NCI-H1694 (cell line): ENCODE measurements at places on chromosomes 3 and 15.

- DNase-seq, result peak; percentile 20
Measured at GRCh38 chr3:195182470-195182795, 88.5 kb downstream of the XXYLT1 start.

GRCh38 chr3:113953677-113954076 lies 5.9 kb downstream of the ZDHHC23 start:
- no peak for DNase-seq

- no peak for DNase-seq
Measured at GRCh38 chr3:149900322-149900721, 70.4 kb downstream of the PFN2 start.

GRCh38 chr3:62961874-62962556 lies 86.8 kb upstream of the CADPS start:
- no peak for DNase-seq

DNA sequence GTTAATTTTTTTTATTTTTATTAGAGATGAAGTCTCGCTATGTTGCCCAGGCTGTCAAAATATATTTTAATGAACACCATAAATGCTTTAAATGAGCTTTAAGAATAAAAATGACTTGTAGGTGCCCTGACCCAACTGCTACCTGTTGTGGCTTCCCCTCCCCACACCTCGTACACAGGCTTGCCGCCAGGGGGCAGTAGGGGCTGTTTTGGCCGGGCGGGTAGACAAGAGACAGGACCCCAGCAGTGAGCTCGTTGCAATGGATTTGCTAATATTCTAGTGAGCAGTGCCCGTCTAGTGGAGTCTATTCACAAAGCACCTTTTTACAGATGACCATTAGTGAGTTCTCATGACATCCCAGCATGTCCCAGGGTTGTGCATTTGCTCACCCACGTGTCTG lies 418.1 kb downstream of the OCA2 start:
- no peak for DNase-seq

GRCh38 chr15:62900071-62900802 lies 142.3 kb upstream of the TPM1 start:
- DNase-seq, result no peak

GRCh38 chr3:12415014-12415680 lies 69.1 kb upstream of the TSEN2 start:
- DNase-seq, result no peak

DNA sequence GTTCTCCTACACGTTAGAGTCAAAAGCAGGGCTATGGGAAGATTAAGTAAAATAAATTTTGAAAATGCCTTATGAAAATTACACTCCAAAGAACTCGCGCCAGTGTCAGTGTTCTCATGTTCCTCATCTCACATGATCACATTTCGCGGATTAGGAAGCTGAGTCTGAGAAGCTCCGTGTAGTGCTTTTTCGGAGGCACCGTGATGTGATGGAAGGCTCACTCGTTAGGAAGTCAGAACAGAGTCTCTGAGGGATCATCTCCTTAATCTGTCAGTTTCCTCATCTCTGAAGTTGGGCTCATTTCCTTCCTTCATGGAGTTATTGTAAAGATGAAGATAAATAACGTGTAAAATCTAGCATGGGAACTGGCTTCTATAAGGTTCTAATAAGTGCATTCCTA lies 3.2 kb downstream of the ADIPOQ start:
- DNase-seq, result no peak

- DNase-seq, result no peak
Measured at GRCh38 chr3:3603351-3603750, 195.9 kb upstream of the LRRN1 start.

- no peak for DNase-seq
Measured at GRCh38 chr15:48592221-48592731, 53.2 kb downstream of the FBN1 start.

DNA sequence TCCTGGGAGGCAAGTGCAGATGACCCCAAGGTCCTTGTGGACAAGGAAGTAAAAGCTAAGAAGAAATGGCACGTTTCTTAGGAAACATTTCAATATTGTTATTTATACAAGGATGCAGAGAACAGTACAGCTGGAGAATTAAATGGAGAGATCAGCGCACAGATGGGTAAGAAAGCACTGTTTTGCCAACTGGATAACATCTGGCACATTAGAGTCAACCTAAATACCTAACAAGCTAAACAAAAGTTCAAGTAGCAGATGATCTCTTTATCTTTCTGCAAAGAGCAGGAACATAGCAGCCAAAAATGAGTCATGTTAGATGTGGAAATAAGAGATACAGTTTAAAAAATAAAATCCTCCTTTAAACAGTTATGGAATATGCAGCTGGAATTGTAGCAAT lies 15.7 kb upstream of the DPPA4 start:
- no peak for DNase-seq

DNA sequence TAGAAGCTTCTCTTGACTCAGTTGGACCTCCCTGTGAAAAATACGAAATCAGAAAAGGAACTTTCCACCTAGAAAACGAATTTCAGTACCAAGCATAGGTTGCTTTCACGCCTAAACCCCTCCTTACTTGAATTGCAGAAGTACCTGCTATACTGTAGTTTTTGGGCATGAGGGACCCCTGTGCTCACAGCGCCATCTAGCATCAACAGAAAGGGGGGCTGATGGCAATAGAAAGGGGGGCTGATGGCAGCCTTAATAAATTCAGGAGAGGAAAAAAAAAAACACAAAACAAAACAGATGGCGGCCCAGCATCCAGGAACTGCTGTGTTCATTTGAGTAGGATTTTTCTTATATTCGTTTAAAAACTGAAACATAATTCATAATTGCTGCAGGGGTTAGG lies 96.7 kb downstream of the NPAP1 start:
- DNase-seq, result no peak

GRCh38 chr15:72155003-72155621 lies 36.9 kb downstream of the SENP8 start:
- DNase-seq, result peak; percentile 24

DNA sequence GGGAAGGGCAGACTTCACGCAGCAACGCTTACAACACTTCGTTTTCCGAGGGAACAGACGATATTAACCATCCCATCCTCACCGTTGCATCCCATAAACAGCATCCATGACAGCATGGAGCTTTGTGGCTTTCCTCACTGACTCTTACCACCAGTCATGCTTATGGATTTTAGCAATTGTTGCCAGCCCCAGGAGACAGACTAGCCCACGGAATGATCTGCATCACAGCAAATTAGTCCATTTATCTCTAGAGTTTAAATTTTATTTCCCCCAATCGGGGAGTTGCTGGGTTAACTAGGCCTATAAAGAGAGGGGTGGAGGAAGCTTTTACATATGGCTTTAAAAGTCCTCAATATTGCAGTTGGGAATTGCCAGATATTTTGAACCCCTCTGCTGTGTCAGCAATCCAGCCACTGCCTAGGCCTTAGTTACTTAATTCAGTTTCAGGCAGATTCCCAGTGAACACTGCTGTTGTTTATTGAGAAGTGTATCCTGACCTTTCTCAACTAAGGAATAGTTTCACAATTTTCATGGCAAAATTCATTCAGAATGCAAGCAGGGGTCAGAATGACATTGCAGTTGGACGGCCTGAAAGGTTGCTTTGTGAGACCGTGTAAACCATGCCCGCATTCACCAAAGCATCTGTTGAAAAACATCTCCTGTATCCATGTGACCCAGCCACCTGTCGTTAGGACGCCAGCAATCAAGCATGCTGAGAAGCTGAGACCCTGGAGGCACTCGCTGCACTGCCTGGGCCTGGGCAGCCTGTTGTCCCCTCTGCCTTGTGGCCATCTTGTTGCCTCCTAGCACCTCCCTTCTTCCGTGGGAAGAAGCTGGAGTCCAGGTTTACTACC lies 397.4 kb upstream of the TPM1 start:
- DNase-seq, result no peak

DNA sequence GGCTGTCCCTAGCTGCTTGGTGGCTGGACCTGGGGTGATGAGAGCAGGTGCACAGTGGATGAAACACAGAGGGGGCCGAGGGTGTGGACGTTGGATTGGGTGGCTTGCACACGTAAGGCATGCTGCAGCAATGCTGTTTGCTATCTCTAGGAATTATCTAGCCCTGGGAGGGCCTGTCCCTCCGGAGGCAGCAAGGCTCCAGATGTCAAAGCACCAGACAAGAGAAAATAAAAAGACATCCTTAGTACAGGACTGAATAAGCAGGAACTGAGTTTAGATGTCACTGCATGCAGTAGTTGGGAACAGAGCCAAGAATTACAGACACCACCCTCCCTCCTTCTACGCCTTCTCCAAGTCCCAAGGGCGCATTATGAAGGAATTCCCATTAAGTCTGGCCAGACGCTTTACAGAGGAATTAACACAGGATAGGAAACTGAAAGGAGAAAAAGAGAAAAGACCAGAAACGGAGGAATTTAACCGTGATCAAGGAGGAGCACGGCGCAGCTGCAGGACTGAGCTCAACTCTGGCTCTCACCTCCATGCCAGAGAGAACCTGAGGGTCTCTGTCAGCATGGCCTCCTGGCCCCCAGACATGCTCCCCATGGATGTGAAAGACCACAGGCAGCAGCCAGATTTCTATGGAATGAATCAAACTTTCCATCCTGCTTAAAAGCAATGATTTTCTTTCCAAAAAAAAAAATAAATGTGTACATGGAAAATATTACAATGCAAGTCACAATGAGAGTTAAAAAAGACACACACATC lies 13.8 kb downstream of the ATP10A start:
- no peak for DNase-seq

DNA sequence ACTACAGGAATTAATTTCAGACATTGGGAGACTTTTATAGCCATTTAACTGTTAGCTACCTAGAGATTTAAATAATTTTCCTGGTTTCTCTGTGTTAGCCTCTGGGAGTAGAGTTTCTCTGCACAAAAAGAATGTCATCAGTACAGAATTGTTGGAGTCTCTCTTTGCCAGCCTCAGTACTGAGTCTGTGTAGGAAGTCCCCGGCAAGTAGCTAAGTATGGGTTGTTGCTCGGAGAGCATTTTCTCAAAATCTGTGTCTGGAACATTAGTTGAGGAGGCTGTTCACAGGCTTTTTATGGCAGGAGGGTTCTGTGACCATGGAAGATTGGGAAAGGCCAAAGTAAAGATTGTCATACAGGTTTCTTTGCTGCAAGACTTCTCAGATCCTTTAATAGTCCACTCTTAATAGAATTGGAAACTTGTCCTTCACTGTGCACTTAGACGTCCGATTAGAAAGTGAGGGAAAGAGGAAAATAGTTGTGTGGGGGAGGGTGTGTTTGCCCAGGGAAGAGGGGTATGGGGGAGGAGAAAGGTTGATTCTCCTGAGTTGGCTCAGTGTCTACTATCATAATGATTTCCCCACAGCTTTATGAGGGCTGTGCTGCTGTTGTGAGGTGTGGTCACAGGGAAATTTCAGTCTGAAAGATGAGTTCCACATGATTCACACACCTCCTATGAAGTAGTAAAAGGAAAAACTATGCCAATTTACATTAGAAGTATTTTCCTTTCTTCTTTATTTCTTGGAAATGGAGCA lies 207.1 kb downstream of the PTPRG start:
- no peak for DNase-seq

DNA sequence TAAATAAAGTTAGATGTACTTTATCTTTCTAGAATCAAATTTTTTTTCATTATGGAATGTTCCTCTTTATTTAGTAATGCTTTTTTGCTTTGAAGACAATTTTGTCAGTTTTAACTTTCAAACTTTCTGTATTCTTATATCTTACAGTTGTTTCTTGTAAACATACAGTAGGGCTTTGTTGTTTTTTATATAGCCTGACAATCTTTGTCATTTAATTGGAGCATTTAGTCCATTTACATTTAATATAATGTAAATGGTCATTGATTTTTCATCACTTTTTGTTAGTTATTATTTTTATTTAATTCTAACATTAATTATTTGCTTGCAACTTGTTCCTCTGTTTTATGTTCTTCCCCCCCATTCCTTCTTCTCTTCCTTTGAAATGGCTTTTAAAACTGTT lies 55.4 kb upstream of the RNU6-1 start:
- DNase-seq, result no peak

DNA sequence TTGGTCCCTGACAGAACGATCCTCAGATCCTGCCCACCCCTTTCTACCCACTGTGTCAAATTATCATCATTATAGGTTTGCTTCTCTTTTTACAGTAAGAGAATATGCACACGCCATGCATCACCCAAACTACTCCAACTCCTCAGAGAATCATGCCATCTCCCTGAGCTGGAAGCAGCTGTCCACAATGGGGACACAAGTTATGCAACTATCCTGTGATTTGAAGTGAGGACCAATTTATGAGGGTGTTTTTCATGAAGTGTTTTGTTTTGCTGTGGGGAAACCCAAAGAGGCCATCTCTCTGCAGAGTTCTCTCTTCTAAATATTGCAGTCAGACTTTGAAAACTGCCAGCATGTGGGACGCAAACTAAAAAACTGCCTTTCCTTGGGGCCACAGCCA lies 35.8 kb upstream of the TNFSF10 start:
- DNase-seq, result no peak

DNA sequence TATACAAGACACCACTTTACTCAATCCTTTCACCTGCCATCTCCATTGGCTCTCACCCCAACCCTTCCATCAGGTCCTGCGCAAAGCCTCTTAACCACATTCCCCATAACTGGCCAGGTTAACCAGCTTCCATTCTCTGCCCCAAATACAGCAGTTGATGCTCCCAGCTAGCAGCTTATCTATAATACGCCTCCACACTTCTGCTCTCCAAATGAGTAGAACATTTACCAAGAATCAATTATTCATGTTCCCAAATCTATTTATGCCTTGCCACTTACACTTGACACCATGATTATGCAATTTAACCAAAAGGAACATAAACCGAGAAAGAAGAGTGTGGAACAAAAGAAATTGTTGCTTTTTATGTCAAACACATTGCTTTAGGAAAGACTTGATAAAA lies 103.7 kb upstream of the TPM1 start:
- no peak for DNase-seq

DNA sequence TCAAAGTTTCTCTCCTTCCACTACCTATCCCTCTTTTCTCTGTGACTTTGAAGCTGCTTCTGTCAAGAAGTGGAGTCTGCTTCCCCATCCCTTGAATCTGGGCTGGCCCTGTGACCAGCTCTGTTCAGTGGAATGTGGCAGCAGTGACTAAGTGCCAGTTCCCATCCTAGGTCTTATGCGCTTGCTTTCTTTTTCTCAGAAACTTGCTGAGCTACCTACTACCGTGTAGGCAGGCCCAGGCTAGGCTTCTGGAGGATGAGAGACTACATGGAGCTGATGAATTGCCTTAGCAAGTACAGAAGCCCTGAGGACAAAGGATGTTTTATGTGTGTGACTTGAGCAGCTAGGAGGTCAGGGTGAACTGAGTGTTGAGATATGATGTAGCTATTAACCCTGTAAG lies 123.2 kb downstream of the PDCD6IP start:
- no peak for DNase-seq

DNA sequence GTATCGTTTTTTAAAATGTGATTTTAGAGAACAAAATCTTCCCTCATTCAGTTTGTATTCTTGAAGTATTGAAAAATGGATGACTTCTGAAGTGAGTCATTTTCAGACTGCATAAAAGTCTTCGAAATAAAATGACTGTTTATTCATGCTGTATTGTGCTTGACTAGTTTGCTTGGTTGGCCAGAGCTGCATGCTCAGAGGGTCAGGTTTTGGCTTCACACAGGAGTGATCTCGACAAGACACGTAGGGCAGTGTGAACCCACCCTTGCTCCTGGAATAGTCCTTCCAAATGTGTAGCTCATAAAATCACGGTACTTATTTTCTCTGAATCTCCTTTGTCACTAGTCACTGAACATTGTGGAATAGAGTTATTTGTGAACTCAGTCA lies 73.3 kb downstream of the FNDC3B start:
- DNase-seq, result no peak
